ENCODE measurements at places on chromosomes 13 and 19. TPM values are rescaled to one million over a fixed set of nuclear protein-coding genes. Genes with fewer than 3 reads are reported as not detected.
A peak's percentile ranks its signal among the peaks of the same experiment; 100 is the strongest.

GRCh38 chr13:46121033-46121432 is 16.2 kb upstream of the CPB2 start:
- no peak for DNase-seq

- DNase-seq = no peak
Measured at GRCh38 chr13:51417716-51418115, 35.1 kb downstream of the INTS6 start.

GRCh38 chr19:8577247-8577646 is at the start of gene MYO1F:
TSS of gene MYO1F (minus strand) at chr19:8577442. CDS start at chr19:8577309, 133 bp downstream.
- DNase-seq = peak; percentile 33

DNA sequence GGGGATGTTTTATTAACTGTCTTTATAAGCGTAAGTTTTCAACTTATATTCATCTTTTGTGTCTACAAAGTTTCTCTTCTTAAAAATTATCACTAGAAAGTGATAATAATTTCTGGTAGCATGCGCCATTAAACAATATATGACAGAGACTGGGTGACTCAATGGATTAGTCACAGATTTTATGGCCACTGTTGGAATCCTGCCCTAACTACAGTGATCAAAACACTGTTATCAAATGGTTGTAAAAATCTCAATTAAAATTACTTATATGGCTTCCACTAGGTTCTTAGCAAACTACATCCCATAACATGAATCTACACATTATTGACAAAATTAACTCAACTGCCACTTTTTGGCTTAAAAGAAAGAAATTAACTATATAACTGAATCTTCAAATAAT is 350.0 kb downstream of the DACH1 start:
- no peak for DNase-seq

DNA sequence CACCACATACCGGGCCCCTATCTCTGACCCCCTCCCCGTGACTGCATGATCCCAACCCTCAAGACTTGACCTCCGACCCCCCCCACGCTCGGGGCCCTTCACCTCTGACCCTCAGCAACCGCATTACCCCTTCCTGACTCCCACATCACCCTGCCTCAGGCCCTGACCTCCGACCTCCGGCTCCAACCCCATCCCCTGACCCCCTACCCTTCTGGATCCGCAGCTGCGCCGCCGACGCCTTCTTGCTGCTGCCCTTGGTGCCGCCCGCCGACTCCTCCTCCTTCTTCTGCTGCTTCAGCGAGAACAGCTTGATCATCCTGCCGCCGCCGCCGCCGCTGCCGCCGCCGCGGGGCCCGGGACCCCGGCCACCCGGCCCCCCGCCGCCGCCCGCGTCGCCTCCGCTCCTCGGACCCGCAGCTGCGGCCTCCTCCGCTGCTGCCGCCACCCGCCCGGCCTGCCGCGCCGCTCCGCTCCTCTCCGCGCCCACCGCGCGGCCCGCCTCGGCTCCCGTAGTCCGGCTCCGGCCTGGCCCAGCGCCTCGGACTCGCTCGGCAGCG is at the start of gene UBE2M:
UBE2M (minus strand) TSS at position 546 of the 557 bp plus-strand sequence; CDS start at position 316, 230 bp downstream.
- no peak for DNase-seq

- no peak for DNase-seq
Measured at GRCh38 chr13:73608711-73609485, 525.3 kb downstream of the KLF12 start.

GRCh38 chr19:46019270-46019669 is 3.6 kb downstream of the PGLYRP1 start:
- no peak for DNase-seq

- no peak for DNase-seq
Measured at GRCh38 chr13:114261328-114261965, 20.0 kb upstream of the UPF3A start.

DNA sequence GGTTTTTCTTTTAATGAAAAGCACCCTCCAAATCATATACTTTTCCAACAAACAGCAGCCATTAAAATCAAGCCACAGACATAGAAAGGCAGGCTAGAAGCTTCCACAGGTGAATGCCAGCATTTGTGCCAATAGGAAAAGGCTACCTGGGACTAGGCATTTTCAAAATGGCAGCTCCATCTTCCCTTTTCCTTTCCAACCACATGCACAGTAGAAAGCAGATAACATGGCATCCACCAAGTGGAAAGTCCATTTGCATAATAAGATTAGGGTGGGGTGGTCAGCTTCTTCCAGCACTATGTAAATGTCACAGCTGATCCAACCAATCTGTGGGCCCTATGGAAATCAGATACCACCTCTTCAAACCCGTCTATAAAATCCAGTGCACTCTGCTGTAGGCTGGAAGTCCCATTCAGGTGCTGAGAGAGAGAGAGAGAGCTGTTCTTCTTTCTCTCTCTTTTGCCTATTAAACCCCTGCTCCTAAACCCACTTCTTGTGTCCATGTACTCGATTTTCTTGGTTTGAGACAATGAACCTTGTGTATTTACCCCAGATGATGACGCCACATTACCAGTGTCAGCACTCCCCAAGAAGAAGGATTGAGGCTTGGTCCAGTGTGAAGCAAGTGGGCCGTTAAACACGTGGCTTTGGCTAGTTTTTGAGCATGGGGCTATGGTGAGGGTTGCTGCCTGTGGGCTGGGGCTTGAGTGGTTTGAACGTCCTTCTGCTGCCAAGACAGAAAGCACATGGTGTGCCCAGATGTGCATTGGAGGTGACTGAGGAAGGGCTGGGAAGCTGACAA is 24.2 kb upstream of the IGFL1 start:
- no peak for DNase-seq

- no peak for DNase-seq
Measured at GRCh38 chr19:1511318-1512317, 1.2 kb downstream of the ADAMTSL5 start.

- no peak for DNase-seq
Measured at GRCh38 chr19:56177564-56178243, 1.9 kb downstream of the GALP start.

- DNase-seq = no peak
Measured at GRCh38 chr19:4906963-4907362, 2.3 kb upstream of the UHRF1 start.

- DNase-seq = peak; percentile 30
Measured at GRCh38 chr19:45153339-45154063, 7.3 kb downstream of the NKPD1 start.

DNA sequence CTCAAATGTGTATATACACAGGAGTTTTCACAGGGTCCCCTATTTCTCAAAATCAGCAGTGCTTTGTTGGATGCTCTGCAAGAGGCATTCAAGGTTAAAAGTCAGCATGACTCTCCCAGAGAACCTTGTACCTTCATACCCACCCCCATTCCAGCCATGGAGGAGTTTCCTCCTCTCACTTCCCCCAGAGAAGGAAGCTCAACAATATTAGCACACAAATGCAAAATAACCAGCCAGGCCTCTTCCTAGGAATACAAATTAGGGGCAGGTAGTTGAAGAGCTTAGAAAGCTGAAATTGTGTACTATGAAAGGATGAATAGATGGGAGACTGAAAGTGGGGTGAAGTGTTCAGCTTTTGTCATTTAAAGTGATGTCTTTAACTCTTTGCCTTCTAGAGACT is 43.8 kb downstream of the SPRY2 start:
- no peak for DNase-seq

DNA sequence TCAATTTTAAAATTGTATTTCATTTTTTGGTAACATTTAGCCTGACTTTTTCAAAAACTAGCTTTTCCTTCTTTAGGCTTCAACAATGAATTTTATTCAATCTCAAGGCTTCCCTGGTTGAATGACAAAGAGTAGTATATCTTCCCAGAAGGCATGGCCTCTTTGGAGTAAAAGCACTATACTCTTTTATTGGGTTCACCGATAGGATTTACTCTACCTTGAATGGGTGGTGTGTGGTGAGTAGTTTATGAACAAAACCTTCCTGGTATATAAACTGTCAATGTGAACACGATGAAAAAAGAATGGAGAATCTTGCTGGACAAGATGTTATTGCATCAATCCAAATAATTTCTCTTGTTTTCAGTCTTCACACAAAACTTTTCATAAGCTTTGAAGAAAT is 167.7 kb downstream of the DACH1 start:
- DNase-seq = no peak

DNA sequence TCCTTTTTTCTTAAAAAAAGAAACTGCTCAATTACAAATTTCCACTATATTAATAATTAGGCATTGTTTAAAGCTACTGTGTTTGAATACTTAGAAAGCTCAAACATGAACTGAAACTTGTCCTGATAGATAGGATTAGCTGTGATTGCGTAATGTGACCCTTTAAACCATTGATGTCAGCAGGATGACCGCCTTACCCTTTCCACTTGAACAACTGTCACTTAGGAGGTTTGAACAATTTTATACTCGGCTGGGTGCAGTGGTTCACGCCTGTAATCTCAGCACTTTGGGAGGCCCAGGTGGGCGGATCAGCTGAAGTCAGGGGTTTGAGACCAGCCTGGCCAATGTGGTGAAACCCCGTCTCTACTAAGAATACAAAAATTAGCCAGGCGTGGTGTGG is 2.9 kb downstream of the LAMP1 start:
- DNase-seq = no peak

- no peak for DNase-seq
Measured at GRCh38 chr19:52224211-52224610, 34.4 kb downstream of the PPP2R1A start.

DNA sequence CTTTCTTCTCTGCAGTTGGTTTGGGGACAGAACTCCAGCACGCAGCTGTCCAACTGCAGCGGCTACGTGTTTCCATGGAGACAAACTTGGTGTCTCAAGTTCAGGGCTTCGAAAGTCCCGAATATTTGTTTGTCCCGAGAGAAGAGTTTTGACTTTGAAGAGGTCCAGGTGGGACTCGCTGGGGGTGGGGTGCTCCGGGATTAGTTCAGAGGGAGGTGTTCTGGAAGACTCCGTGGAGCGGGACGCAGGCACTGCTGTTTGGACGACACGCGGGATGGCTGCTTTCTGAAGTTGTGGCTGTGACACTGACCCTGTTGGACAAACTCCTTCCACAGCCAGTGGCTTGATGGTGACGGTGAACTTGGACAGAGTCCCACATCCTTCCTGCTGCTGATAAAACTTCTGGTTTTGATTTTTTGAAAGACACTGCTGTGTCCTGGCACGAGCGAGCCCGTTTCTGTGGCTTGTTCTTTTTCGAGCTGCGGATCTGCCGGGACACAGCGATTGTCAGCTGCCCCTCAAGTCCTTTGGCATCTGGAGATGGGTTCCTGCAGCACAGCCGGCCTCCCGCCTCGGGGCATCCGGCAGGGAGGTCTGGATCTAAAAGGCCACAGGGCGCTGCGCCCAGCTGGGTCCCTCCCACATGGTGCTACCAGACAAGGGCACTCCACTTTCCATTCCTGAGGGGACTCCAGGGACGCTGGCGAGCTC is 15.9 kb upstream of the RANBP3 start:
- DNase-seq = no peak

DNA sequence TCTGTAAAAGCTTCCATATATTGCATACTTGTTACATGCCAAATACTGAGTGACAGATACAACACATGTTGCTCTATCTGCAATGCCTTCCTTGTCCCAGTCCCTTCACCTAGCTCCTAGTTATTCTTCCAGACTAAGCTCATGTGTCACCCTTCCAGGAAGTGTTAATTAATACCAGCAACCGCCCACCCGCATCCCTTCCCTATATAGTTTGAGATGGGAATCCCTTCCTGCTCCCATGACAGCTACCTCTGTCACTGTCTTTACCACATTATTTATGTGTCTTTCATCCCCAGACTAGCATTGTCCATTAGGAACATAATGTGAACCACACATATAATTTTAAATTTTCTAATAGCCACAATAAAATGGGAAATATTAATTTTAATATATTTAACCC is 49.5 kb upstream of the FRY start:
- DNase-seq = no peak

DNA sequence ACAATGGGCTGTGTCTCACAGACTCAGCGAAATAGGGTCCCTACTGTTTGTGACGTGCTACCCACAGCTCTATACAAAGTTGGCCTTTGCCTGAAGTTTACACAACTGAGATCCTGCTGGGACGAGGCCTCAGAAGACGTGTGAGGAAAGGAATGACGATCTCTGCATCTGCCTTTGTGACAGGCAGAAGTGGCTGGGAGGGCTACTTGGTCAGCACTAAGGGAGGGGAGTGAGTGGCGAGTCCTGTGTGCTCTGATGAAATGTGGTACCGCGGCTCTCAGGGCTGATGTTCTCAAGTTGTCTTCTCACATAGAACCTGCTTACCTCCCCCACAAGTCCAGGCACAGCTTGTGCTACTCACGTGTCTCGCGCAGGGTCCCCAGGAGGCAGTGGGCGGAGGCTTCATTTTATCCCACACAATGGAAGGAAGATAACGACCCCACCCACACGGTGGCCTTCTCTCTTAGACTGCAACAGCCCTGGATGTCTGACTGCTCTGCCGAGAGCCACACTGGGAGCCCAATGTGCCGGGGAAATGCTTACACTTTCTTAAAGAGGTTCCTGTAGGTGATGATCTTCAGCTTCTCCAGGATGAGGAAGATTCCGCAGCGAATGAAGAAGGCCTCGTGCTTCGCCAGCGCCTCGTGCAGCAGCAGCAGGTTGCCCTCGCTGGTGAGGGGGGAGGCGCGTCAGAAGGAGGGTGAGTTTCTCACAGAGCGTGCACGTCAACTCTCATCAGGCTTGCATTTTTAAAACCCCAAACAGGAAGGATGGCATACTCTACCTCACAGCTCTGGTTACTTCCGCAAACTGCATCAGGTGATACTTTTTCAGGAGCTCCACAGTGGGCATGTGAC is 21.2 kb downstream of the PROZ start:
- DNase-seq = no peak

- DNase-seq = no peak
Measured at GRCh38 chr19:41325947-41326706, 16.2 kb downstream of the CCDC97 start.

DNA sequence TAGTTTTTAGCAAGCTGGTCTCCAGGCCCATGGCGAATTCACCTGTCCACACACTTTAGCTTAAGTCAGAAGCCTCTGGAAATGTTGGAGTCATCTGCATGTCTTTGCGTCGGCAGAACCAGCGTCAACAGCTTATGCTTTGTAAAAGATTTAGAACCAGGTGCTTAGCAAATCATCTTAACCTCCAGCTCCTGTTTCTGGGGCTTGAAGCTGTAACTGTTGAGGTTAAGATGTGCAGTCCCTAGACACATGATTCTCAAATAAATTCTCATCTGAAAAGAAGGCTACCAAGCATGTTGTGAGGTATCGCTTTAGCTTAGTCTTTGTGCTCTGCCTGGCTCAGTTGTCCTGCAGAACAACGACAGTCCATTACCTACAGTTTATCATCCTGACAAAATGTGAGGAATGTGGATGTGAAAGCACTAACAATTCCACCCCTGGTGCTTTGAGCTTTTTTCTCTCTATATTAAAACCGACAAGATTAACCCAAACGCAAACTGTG is 4.4 kb downstream of the EFNB2 start:
- DNase-seq = no peak

DNA sequence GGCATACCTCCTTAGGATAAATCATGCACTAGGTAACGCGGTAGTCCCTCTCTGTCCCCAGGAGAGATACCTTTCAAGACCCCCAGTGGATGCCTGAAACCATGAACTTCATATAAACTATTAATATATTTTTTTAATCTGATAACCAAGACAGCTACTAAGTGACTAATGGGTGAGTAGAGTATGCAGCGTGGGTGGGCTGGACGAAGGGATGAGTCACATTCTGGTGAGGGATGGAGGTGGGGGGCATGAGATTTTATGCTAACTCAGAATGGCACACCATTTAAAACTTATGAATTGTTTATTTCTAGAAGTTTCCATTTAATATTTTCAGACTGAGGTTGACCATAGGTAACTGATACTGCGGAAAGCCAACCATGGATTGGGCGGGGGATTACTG is 46.2 kb downstream of the CDK8 start:
- DNase-seq = no peak

Gene ANKRD24
- polyA plus RNA-seq = 1.6 TPM

Gene KCNRG
- polyA plus RNA-seq = 1.3 TPM

Gene TEKTIP1
- polyA plus RNA-seq = 2.4 TPM

Gene FAM83E
- polyA plus RNA-seq = not detected

Gene SHISA2
- polyA plus RNA-seq = 59.6 TPM

Gene BSG
- 146 TPM for polyA plus RNA-seq

Gene AMH
- polyA plus RNA-seq = 3.0 TPM
